Mesothelial cell of epicardium (in vitro differentiated cells): ENCODE measurements at places on chromosomes 7 and 10.
A peak's percentile ranks its signal among the peaks of the same experiment; 100 is the strongest.

GRCh38 chr10:103917302-103918052 lies 507 bp downstream of the STN1 start:
- H3K27me3 ChIP-seq: no peaks in the 10 kb centered on the region
- H3K4me3 ChIP-seq: peak overlapping the region; percentile 86
- H3K4me1 ChIP-seq: peaks cover 26% of the 10 kb centered on the region

- H3K4me3 ChIP-seq: no peak overlapping the region
- H3K27me3 ChIP-seq: no peaks in the 10 kb centered on the region
- H3K4me1 ChIP-seq: peaks cover 31% of the 10 kb centered on the region
- peak overlapping the region; percentile 39 for H3K27ac ChIP-seq
Measured at GRCh38 chr10:71957546-71958275, 6.5 kb upstream of the CHST3 start.

GRCh38 chr10:14910953-14911352 lies 32.3 kb downstream of the SUV39H2 start:
- H3K4me1 ChIP-seq: no peaks in the 10 kb centered on the region
- peaks cover 91% of the 10 kb centered on the region for H3K36me3 ChIP-seq
- no peaks in the 10 kb centered on the region for H3K27me3 ChIP-seq
- no peak for DNase-seq

- peaks cover 17% of the 10 kb centered on the region for H3K36me3 ChIP-seq
- peak overlapping the region; percentile 94 for H3K4me3 ChIP-seq
- H3K27me3 ChIP-seq: no peaks in the 10 kb centered on the region
- peak overlapping the region; percentile 96 for H3K27ac ChIP-seq
- peak; percentile 51 for DNase-seq
- H3K4me1 ChIP-seq: peaks cover 42% of the 10 kb centered on the region
Measured at GRCh38 chr10:86520871-86521677, 518 bp downstream of the WAPL start.

DNA sequence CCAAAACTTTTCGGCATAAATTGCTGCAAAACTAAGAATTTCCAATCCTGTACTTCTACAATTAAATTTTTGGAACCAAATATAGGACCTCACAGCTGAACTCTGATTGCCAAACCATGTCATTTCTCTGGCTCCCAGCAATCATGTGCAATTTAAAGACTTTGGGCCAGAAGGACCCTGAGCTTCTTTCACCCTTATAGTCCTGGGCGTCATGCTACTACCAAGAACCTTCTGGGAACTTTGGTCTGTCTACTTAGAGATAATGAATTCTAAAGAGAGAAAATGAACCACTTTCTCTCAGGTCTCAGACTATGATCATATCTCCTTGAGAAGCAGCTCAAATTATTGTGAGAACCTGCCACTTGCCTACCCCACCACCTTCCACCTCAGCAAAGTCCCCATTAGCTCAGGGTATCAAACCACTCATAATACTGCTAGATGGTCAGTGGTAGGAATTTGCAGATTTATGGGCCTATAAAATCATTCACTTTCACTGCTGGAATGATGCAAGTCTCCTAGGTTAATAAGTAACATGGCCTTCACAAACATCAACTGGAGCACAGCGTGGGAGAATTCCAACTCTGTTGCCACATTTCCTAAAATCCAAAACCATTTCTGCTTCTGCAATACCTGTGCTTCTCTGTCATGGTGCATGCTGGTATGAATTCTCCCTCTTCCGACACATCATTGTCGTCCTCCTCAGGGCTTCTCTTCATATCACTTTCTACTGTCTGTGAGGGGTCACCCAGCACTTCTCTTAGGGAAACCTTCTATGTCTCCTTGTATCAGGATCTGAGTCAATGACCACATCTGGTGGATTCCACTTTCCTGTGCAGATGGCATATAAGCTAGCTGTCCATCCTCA lies 6.6 kb upstream of the WDR91 start:
- DNase-seq: no peak
- no peaks in the 10 kb centered on the region for H3K4me1 ChIP-seq
- no peak overlapping the region for H3K27ac ChIP-seq
- no peaks in the 10 kb centered on the region for H3K27me3 ChIP-seq
- H3K36me3 ChIP-seq: no peaks in the 10 kb centered on the region

GRCh38 chr10:119138346-119139306 lies 26.9 kb downstream of the SFXN4 start:
- H3K36me3 ChIP-seq: peaks cover 22% of the 10 kb centered on the region
- no peak overlapping the region for H3K27ac ChIP-seq
- no peak for DNase-seq
- no peaks in the 10 kb centered on the region for H3K4me1 ChIP-seq
- no peaks in the 10 kb centered on the region for H3K27me3 ChIP-seq
- no peak overlapping the region for H3K4me3 ChIP-seq

DNA sequence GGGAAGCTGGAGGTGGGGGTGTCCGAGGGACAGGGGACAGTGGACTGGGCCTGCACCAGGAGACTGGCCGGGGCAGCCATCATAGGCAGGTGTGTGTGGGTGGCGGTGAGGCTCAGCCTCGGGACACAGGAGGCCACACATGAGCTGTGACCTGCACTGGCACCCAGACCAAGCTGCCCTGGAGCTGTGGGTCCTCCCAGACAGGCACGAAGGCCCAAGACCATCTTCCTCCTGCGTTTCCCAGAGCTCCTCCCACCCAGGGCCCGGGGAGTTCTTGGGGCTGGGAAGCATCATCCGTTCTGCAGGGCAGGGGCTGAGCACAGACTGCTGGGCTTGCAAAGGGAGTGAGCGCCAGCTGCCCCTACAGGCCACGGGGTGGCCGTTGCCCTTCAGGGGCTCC lies 87.4 kb downstream of the PDGFA start:
- peaks cover 20% of the 10 kb centered on the region for H3K4me1 ChIP-seq
- DNase-seq: no peak
- peaks cover 3% of the 10 kb centered on the region for H3K27me3 ChIP-seq
- no peak overlapping the region for H3K27ac ChIP-seq

DNA sequence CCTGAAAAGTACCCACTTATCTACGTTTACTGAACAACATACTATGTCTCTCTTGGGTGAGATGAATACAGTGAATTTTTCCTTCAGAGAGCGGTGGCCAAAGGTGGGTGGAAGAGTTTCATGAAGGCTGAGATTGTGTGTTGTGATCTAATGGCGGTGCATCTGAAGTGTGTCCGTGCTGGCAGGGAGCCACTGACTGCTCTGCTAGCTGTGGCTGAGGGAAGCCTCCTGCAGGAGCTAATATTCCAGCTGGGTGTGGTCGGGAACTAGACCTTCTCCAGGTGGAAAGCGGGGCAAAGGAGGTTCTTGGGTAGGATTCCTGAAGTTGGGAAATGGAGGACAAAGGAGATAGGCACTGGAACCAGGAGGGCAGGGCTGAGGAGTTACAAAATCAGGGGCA lies 69.2 kb upstream of the GRB10 start:
- H3K4me1 ChIP-seq: no peaks in the 10 kb centered on the region
- no peaks in the 10 kb centered on the region for H3K36me3 ChIP-seq
- no peak overlapping the region for H3K4me3 ChIP-seq
- peaks cover 6% of the 10 kb centered on the region for H3K27me3 ChIP-seq
- DNase-seq: no peak

DNA sequence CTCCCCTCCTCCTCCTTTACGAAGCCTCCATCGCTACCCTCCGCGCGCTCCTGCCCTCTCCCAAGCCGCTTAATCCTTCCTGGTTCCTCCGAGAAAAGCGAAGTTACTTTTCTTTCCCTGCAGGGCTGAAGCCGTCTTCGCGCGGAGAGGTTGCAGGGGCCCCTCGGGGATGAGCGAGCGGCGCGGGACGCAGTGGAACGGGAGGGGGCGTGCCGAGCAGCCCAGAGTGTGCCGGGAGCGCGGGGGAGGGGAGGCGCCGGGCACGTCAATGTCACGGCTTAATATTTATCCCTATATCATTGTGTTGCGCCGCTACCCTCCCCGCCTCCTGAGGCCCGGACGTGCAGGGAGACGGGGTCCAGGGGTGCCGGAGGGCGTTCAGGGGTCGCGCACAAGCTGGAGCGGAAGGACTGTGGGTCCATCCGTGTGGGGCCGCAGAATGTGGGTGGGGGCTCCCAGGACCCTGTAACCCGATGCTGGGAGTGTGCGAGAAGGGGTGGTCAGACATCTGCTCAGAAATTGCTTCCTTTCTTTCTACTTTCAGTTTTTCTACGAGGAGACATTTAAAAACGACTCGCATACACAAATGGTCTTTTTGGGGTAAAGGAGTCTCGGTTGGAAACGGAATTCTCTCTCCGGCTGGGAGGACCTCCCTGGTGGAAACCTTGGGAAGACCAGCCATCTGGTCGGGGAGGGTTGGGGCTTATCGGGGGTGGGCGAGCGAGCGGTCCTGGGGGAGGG lies 2.4 kb downstream of the CDK6 start:
- H3K27ac ChIP-seq: peak overlapping the region; percentile 99
- H3K27me3 ChIP-seq: no peaks in the 10 kb centered on the region
- H3K36me3 ChIP-seq: no peaks in the 10 kb centered on the region
- H3K4me3 ChIP-seq: peak overlapping the region; percentile 87
- DNase-seq: peak; percentile 83
